CD4-positive, alpha-beta memory T cell (primary cell): ENCODE measurements at places on chromosomes 13 and 19. TPM values are rescaled to one million over a fixed set of nuclear protein-coding genes. Genes with fewer than 3 reads are reported as not detected.

DNA sequence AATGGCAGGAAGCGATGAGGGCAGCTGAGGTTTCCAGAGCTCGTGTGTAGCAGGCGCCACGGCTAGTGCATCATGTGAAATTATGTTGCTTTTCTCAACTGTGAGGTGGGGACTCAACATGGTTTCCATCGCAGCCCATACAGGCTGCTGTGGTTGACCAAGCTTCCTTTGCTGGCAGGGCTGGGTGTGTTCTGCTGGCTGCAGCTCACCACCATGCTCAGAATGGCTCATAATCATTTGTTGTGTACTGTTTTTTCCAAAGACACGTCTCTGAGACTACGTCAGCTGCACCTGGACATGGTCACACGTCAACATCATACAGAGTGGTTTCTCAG is 16.1 kb upstream of the RASA3 start:
- peak; percentile 98 for DNase-seq

Gene CLDN10
- total RNA-seq, result not detected

DNA sequence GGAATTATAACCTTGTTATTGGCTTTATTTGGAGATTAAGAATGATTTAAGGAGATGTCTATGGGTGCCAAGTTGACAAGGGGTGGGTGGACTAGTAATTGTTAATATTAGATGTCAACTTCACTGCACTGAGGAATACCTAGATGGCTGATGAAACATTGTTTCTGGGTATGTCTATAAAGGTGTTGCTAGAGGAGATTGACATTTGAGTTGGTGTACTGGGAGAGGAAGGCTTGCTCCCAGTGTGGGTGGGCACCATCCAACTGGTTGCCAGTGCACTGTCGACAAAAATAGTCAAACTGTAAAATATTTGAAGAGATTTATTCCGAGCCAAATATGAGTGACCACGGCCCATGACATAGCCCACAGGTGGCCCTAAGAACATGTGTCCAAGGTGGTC is 378.8 kb downstream of the NDFIP2 start:
- no peak for DNase-seq

DNA sequence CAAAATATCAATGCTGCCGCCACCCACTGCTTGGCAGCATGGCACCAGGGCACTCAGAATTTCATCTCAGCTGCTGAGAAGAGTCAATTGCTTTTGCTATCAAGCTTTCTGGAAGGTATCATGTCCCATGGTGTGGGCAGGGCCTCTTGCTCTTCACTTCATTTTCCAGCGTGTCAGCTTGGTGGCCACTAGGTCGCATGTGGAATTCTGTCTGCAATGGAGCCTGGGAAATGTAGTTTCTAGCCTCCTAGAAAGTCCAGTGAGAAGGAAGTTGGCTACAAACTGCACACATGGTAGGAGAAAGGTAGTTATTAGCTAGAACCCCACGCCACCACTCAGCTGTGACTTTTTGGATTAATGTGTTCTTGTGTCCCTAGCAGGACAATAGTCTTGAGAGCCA is 105.3 kb downstream of the MYO16 start:
- DNase-seq, result no peak

DNA sequence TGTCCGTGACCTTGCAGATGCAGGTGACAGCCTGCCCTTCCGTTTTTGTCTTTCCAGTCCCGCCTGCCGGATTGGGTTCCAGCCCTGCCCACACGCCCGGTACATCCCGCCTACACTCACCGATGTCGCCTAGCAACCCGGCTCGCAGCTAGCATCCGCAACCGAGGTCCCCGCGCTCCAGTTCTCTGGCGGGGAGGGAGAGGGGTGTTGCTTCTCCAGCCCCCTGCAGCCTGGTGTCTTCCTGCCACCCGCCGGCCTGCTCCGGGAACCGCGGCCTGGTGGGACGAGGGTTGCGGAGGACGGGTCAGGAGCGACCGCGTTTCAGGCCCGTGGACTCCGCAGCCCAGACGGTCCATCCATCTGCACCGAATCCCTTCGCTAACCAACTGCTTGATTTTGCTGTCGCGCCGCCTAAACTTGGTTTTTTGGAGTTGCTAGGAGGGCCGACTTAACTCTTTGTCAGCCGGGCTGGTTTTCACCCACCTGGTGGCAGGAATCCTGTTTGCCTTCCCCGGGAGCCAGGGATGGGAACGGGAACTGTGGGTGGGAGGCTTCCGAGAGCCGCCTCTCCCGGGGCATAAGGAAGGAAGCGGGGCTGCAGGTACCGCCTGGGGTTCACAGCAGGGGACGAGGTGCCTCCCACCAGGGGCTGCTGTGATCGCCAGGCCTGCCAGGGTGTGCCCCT is 15.4 kb upstream of the MATK start:
- DNase-seq, result peak; percentile 66

Gene CACNG6
- total RNA-seq, result not detected

Gene CFAP97D2
- not detected for total RNA-seq

Gene ATP4B
- not detected for total RNA-seq

DNA sequence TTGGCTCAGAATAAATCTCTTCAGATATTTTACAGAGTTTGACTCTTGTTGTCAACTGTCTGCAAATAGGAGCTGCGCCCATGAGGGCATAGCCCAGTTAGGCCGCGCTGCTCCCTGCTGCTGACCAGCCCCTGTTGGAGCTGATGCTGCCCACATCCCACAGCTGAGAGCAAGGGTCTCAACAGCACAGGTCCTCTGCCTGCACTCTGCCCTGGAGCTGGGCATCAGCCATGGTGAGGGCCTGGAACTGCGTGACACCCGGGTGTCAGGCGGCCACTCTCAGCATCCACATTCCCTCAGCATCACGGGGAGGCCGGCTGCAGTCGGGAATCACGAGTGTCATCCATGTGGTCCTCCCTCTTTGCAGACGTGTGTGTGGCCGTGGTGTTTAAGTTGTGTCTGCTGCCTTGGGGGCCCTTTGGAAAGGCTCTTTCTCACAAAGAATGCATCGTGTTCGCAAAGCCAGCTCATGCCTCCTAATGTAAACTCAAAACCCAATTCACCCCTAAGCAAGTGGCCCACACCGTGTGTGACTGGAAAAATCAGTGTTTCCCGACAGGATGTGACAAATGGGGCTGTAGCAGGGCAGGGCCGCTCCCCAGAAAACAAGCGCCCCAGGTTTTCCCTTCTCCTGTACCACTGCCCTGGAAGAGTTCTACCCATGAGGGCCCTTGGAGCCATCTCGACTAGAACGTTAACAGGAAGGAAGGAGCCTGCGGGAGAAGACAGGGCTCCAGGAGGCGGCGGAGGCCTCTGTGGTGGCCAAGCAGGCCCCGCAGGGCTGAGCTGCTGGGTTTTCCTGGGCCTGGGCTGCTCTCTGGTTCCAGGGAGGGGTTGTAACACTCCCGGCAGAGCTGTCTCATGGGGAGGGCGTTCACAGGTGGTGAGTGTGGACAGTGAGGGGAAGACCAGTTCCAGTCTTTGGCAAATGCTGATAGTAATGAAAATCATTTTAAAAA is 20.3 kb downstream of the ATP11A start:
- no peak for DNase-seq

DNA sequence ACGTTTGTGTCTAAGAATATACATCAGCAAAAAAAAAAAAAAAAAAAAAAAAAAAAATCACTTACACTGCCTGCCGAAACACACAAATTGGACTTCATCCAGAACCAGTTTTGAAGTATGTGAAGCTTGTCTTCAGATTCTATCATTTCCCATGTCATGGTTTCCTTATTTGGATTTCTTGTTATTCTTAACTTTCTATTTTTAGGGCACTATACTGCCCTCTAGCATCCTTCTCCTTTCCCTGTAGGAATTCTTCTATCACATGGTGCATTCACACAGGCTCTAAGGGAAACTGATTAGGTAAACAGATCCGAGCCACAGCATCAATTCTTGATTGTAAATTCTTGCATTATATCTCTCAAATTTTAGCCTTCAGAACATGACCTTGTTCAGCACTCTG is 1507.5 kb downstream of the OLFM4 start:
- DNase-seq, result no peak

DNA sequence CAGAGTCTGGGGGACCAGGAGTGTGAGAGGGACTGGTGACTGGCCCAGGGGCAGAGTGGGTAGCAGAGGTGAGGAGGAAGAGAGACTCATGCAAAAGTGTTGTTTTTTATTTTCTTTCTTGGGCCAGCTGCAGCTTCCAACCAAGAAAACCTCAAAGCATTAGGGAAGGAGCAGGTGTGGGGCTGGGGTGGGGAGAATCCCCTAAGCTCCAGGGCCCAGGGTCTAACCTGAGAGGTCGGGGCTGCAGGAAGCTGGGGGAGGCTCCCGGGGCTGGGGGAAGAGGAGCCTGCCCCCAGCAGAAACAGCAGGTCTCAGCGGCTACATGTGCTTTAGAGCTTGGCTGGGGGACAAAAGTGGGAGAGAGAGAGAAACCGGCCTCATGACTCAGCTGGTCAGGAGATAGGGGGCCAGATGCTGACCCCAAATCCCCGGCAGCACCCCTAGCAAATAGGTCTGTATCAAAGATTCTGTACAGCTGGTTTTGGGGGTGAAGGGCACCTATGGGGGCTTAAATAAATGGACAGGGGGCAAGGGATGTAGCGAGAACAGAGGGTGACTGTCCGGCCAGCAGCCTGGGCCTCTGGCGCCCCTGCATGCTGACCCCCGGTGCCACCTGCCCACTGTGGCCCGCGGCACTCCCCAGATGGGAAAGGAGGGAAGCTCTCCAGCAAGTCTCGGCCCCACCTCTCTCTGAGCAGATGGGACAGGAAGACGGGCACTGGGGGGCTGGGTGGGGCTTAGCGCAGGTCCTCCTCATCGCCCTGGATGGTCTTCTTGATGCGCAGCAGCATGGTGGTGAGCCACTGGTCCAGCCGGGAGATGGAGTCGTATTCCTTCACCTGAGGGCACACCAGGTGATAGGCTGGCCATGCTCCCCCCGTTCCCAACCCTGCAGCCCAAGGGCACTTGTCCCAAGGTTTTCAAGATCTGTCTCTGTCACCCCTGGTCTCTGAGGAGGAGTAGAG is 3.8 kb upstream of the KPTN start:
- no peak for DNase-seq

DNA sequence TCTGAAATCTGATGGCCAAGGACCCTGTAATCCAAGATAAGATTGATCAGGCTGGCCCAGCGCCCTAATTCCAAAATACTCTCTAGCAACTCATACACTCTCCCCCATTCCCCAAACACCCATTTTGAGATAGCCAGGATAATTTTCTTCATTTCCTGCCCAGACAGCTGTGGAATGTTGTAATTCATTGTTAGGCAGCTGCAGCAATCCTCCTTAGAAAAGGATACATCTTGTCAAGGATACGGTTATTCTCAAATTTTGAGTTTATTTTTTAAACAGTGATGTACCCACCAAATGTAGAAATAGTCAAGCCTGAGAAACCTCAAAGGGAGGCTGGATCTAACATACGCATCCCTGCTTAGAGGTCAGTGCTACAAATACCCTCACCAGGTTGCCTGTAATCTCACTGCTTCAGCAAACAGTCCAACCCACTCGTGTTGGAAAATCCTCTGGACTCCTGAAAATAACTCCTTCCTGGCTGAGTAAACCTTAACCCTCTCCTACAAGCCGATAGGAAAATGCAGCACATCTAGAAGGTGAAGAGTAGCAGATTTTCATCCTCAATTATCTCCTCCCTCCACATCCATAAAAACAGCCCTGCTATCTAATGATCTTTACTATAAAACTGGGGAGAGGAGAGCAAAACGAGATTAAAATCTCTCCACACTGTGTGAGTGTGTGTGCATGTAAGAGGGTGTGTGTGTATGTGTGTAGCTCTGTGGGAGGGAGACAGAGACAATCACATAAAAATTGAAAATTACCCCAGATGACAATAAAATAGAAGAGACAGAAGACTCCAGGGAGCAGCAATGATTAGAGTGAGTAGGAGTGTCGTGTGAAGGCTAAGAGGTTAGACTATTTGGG is 683.1 kb downstream of the DIAPH3 start:
- no peak for DNase-seq

- no peak for DNase-seq
These were observed 65.1 kb upstream of the ARHGEF7 start for GRCh38 chr13:111049791-111050538.

- no peak for DNase-seq
These were observed 20.7 kb downstream of the ZNF844 start for GRCh38 chr19:12085074-12085818.

DNA sequence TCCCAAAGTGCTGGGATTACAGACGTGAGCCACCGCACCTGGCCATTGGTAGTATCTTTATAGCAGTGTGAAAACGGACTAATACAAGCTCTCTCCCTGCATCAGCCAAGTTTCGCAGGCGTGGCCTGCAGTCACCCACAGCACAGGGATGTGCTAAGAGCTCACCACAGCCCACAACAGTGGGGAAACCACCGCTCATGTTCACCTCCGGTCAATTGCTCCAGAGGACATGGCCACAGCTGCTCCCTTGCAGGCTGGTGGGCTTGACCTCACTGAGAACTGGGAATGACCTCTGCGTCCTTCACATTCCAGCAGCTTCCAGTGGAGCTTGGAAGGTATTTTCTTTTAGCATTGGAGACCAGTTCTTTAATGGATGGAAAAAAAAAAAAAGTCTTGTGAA is 156.4 kb downstream of the KCTD15 start:
- no peak for DNase-seq

DNA sequence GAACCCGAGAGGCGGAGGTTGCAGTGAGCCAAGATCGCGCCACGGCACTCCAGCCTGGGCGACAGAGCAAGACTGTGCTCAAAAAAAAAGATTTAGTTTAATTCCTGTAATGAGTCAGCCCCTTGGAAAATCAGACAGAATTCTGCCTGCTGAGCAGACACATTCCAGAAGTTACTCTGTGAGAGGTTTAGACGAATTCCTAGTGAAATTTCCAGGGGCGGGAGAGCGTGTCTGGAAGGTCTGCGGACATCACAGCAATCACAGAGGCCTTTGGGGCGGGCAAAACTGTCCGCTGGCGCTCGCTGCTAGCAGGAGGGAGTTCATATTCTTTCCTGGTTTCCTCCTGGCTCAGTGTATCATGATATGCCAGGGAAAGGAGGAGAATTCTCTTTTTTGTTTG is 17.5 kb downstream of the MISP start:
- DNase-seq, result no peak
